ENCODE measurements at places on chromosomes 12 and 14.

DNA sequence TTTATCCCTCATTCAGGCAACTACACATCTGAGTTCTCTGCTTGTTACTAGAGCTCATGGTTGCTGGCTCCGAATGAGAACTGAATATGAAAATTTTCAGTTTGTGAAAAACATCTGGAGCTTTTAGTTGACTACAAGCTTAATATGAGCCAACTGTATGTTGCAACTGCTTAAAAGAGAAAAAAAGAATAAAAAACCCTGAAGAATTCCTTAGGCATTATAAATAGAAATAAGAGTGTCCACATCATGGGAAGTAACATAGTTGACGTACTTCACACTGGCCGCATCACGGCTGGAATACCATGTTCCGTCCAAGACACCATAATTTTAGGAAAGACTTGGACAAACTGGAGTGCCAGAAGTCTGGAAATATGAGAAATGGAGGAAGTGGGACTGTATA is 57.9 kb downstream of the PDE3A start:
- DNase-seq: peak; percentile 86

- peak; percentile 96 for DNase-seq
Measured at GRCh38 chr14:101809671-101810514, 48.4 kb downstream of the PPP2R5C start.

DNA sequence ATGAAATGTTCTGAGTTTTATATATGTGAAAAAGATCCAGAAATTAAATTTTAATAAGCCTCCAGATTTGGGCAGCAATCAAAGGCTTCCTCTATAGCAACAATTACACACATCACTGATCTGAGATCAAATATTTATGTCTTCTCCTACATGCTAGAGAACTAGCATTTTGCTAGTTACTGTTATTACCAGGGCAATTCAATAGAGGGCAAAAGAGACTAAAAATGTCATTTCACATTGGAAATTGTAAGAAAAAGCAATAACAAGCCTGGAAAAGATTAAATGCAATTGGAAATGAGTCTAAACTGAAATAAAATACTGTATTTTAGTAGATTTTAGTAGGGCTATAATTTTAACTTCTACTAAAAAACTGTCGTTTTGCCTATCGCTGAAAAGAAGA is 32.6 kb upstream of the ANO6 start:
- DNase-seq: peak; percentile 36

- peak; percentile 54 for DNase-seq
Measured at GRCh38 chr14:35879151-35879648, 53.1 kb downstream of the BRMS1L start.

DNA sequence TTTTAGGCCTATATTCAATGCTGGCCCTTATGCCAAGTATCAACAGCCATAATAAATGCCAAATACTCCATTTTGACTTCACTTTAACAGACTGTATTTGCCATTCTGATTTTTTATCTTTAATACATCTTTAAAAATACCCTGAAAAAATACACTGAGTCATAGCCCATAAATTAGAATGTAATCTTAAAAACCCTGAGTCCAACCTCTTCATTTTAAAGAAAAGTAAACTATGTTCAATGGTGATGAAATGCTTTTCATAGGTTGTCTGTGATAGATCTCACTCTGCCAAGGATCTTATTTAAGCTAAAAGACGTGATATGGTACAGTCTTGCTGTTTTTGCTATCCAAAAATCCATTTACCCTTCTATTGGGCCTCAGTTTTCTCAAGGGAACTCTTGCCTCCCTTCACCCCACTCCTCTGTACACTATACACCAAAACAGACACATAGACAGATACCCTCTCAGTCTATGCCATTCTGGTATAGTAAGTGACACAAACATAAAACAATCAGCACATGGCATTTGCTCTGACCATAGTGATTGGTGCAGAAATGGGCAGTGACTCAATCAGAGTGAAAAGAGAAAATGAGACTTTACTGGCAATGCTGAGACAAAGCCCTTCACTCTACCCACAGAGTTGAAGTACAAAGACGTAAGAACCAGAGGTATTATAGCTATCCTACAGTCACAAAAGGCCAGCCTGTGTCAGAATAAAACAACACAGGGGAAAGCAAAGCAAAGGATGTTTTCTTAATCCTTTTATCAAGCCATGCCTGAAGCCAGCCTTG is 49.1 kb downstream of the BTG1 start:
- DNase-seq: peak; percentile 17

DNA sequence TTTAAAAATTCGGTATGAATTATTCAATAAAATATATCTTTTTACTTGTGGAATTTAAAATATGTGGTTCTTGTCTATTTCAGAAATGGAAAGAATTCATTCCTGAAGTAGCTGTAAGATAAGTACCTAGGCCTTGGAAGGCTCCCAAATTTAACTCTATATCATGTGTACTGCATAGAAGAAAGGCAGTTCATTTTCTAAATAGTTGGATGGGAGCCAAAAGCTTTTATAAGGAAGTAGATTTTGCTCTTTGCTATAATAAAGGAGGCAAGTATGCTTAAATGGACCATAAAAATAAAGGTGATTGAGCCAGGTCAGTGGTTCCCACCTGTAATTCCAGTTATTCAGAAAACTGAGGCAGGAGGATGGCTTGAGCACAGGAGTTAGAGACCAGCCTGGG is 187.5 kb downstream of the ATXN7L3B start:
- no peak for DNase-seq

- DNase-seq: no peak
Measured at GRCh38 chr12:23585156-23585781, 364.2 kb downstream of the SOX5 start.

- DNase-seq: no peak
Measured at GRCh38 chr12:5248230-5248629, 183.7 kb upstream of the NTF3 start.

- DNase-seq: peak; percentile 52
Measured at GRCh38 chr12:77442633-77443032, 377.3 kb upstream of the E2F7 start.

DNA sequence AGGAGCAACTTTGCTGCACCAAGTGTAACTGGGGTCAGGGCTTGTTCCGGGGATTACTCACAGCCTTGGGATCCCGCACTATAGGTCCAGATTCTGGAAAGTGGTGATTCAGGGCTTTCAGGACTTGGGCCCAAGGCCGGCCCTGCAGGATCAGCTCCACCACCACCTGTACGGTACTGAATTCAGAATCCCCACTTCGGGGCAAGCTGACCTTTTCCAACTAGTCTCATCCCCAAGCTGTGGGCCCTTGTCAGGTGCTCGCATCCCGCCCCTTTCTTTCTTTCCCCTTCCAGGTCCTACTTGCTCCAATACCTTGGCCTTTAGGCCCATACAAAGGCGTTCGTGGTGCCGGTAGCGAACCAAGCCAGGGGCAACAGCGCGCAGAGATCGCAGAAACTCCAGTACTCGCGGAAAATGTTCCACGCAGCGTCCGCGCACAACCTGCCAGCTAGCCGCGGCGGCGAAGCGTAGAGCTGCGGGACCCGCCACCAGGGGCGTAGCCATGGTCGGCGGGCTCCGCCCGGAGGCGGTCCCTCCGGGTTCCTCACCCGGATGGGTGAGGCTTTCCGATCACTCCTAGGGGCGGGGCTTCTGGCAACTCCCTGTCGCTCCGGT is 487 bp downstream of the TINF2 start:
- DNase-seq: peak; percentile 86

GRCh38 chr12:57025196-57025595 is 8.9 kb upstream of the TAC3 start:
- no peak for DNase-seq
